ENCODE measurements at places on chromosomes 5 and 9.

DNA sequence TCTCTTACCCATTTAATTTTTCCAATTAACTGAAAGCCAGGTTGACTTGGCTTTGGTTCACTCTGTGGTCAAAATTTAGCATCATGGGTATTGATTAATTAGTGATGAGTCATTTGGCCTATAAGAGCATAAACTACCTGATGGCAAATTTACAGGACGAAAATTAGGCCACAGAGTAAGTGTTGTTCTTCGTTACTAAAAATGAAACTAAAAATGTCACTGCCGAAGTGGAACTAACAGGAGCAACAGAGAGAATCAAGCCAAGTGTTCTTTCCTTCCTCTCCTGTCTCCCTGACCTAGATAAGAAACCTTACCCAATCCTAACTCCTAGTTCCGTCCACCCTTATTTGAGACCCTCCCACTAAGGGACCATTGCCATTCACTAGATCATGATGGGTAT is 176.9 kb downstream of the RAB3C start:
- no peak for DNase-seq

DNA sequence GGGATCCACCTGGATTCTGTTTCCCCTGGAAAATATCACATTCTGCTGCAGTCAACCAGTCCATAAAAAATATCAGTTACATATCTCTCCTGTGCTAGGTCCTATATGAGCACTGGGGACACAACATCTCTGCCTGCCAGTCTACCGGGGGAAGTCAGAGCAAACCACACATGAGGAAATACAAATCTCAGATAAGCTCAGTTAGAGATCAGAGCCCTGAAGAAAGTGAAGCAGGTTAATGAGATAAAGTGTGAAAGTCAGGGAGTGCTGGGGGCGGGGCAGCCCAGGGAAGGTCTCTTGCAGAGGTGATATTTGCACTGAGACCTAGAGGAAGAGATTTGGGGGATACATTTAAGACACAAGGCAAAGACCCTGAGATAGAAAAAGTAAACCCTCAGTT is 67.8 kb upstream of the SLC1A1 start:
- no peak for DNase-seq

DNA sequence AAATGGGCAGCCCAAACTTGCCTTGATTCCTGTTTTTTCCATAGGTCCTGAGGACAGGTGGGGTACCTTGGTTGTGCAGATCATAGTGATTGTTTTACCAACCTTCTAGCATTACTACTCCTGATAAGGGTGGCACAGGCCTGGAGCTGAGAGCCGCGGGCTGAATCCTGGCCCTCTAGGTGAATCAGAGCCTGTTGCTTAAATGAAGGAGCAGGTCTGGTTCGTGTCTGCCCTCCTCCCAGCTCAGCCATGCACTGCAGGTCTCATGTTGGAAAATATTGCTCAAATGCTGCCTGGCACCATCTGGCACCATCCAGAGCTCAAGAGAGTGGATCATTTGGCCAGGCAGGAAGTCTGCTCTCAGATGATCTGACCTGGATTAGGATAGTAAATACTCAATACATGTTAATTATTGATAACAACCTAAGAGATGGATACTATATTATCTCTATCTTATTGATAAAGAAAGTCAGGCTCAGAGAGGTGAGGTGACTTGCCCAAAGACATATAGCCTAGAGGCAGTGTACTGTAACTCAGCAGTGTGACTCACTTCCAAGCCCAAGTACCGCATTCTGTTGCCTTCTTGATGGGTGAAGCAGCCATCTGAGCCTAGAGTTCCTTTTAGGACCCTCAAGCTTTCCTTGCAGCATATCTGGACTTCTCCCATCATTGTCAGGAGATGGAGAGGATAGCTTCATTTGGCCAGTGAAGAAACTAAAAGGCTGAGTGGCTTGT is 104.3 kb upstream of the PITX1 start:
- DNase-seq, result no peak

DNA sequence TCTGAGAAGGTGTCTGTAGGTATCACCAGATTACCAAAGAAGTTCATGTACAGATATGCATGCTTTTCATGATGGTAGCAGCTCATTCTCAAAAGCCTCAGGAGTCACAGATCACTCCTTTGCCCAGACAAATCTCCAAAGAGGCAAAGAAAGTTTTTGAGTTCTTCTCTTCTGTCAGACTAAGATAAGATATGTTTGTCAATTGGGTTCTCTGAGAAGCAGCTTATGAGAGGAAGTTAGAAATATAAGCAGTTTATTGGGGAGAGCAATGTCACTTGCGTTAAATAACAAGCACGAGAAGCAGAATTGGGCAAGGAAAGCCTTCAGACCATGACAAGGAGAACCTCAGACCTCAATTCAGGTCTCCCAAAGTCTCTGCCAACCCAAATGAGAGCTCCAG is 219.2 kb upstream of the KLF4 start:
- no peak for DNase-seq

- no peak for DNase-seq
These were observed 290.7 kb upstream of the IL12B start for GRCh38 chr5:159620853-159621540.

DNA sequence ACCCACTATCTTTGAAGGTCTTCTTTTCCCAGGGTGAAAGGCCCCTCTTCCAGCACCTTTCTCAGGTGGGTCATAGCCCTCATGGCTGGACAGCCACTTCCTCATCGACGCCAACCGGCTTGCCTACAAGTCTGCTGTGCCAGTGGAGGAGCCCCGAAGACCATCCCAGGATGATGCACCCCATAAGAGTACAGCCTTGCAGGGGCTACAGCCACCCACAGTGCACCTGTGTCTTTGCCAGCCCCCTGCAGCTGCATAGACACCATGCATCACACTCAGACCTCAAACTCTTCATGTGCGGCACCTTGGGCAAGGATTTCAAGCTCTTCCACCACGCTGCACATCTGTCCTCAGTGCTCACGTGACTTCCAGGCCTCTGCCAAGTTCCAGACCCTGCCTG is 173.4 kb downstream of the SLF1 start:
- DNase-seq, result no peak

- no peak for DNase-seq
These were observed 27.2 kb downstream of the ATP6V0E1 start for GRCh38 chr5:173010547-173011464.

DNA sequence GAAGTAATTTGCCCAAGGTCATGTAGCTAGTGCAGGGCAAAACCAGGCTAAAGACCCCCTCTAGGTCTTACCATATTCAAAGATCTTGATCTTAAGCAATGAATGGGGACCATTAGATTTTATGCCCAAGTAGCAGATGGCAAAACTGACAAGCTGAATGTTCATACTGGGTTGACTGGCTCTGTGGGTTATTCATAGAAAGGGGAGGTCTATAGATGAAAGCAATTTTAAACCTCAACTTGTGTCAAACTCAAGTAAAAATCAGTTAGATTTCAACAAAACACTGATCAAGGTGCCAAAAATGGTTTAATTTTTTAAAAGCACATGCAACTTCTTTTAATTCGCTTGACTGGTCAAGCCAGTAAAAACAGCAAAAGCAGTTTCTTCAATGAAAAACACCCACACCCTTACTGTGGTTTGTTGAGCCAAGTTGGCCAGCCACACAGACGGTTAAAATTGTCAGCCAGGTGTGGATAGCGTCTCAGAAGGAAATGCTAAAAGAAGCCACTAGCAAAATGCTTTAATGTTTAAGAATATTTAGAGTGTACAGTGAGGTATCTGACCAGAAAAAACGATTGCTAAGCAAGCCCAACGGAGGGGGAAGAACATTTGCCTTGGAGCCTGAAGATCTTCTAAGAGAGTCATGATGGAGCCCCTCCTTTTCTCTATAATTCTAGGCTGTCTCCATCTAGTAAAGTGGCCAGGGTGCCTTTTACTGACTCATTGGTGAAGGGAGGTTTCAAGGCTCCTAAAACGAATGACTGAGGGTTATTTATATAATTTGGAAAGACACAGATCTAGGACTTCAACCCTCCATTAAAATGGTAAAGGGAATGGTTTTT is 539.6 kb upstream of the CLINT1 start:
- no peak for DNase-seq

DNA sequence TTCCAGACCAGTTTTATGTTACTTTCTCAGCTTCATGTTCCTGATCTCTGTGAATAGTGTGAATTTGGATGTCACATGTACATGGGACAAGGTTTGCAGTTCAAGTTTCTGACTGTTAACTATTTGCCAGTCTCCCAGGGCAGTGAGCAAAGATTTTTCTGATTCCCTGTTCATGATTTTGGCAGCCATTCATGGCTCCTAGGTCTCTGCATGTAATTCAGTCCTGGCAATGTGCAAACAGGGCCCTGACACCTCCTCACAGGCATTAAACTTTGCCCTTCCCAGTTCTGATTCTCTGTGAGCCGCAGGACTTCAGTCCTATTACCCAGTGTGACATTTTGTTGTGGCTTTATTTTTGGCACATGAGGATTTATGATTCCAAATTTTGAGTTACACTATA is 349.7 kb downstream of the ARRDC3 start:
- DNase-seq, result no peak

- DNase-seq, result no peak
These were observed 51.7 kb downstream of the RXRA start for GRCh38 chr9:134377976-134378375.

- DNase-seq, result no peak
These were observed 74.7 kb upstream of the MAN2A1 start for GRCh38 chr5:109614981-109615380.

DNA sequence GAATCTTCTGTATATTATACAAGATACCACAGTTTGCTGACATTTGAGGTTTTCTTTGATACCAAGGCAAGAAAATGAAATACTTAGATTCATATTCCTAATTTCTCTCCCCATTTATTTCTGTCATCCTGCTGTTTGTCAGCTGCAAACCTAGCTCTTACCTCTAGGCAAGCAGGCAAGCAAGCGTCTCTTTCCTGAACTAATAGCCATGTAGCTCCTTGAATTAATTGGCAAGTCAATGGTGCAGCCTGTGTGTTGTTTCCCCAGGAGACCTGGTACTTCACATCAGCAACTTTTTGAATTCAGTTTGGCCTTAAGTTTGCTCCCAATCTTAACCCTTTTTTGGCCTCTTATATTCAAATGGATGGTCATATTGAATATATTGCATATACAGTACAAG is 573.6 kb upstream of the ARRDC3 start:
- DNase-seq, result no peak

DNA sequence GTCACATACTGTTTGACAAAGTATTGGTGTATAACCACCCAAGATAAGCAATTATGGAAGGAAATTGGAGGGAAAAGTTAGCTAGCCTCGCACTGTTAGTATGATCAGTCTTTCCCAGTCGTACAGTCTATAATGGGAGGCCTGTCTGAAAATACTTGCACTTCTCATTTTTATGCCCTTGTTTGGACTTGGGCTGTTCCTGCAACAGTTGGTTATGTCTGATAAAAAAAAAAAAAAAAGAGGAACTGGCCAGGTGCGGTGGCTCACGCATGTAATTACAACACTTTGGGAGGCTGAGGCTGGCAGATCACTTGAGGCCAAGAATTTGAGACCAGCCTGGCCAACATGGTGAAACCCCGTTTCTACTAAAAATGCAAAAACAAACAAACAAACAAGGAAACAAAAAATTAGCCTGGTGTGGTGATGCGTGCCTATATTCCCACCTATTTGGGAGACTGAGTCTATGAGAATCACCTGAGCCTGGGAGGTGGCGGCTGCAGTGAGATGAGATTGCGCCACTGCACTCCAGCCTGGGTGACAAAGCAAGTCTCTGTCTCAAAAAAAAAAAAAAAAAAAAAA is 58.3 kb upstream of the ANKRD33B start:
- DNase-seq, result no peak

- no peak for DNase-seq
These were observed 243.6 kb downstream of the DENND1A start for GRCh38 chr9:123686131-123686828.

DNA sequence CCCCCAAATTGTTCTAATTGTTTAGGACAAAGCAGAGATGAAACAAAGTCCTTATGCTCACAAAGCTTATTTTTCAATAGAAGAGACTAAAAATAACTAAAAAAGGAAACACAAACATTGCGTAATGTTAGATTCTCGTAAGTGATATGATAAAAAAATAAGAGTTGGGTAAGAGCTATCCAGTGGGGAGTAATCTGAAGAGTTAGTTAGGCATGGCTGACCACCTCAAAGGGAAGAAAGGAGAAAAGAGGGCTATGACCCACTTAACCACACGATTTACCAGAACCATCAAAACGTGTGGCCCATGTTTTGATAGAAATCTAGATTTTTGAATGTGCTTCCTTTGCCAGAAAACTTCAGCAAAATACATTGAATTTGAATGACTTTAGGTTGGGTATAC is 1296.8 kb upstream of the NUDT12 start:
- no peak for DNase-seq

GRCh38 chr9:136527721-136528710 is 17.8 kb downstream of the NOTCH1 start:
- DNase-seq, result no peak

DNA sequence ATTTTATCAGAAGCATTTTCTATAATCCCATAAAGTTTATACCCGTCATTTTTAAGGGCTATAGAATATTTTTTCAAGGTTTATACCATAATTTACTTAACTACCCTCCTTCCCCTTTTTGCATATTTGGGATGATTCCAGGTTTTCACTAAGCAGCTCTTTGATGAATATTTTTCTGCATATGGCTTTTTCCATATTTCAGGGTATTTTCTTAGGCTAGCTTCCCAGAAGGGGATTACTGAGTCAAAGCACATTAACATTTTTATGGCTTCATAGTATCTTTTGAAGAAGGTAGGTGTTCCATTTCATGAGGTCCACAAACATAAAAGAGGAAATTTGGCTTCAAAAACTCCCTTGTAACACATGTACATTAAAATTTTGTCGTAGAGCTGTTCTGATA is 14.6 kb upstream of the COL15A1 start:
- no peak for DNase-seq

DNA sequence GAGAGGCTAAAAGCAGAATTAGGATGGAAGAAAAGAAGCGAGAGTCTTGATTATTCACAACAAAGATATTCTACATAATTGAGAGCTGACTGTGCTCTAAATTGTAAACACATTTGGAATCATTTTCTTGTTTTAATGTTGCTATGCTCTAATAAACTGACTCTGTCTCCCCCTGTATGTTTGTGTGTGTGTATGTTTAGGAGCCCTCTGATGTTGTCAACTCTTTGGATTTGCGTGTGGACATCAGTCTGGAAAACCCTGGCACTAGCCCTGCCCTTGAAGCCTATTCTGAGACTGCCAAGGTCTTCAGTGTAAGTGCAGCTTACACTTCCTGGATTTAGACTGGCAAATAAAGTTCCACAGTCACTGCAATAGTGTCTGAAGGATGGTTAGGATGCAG is 37.8 kb downstream of the MOCS2 start:
- no peak for DNase-seq

GRCh38 chr5:120254385-120254784 is 209.7 kb upstream of the PRR16 start:
- DNase-seq, result no peak

- DNase-seq, result no peak
These were observed 459.0 kb downstream of the TLE4 start for GRCh38 chr9:80030801-80031200.

- no peak for DNase-seq
These were observed 70.8 kb downstream of the FBXO38 start for GRCh38 chr5:148454576-148454975.

All from vagina (tissue), 2 donors.